Activated gamma-delta T cell treated with Interleukin-2 at 50 U/mL for 16 hours (primary cell): ENCODE measurements at places on chromosomes 16 and 17.
A peak's percentile ranks its signal among the peaks of the same experiment; 100 is the strongest.

DNA sequence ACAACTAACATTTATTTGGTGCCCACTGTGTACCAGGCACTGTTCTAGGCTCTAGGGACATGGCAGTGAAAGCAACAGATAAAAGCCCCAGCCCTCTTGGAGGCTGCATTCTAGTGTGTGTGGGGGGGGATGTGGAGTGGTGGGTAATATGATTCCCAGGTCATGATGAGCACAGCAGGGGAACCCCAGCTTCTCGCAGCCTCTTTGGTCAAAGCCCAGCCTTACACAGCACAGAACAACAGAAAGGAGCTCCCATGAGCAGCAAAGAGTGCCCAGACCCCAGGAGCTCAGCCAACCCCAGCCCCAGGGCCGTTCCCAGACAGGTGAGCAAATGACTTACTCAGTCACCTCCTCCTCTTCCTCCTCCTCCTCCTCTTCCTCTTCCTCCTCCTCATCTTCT, 21.9 kb downstream of the CNGB1 start:
- DNase-seq = no peak

DNA sequence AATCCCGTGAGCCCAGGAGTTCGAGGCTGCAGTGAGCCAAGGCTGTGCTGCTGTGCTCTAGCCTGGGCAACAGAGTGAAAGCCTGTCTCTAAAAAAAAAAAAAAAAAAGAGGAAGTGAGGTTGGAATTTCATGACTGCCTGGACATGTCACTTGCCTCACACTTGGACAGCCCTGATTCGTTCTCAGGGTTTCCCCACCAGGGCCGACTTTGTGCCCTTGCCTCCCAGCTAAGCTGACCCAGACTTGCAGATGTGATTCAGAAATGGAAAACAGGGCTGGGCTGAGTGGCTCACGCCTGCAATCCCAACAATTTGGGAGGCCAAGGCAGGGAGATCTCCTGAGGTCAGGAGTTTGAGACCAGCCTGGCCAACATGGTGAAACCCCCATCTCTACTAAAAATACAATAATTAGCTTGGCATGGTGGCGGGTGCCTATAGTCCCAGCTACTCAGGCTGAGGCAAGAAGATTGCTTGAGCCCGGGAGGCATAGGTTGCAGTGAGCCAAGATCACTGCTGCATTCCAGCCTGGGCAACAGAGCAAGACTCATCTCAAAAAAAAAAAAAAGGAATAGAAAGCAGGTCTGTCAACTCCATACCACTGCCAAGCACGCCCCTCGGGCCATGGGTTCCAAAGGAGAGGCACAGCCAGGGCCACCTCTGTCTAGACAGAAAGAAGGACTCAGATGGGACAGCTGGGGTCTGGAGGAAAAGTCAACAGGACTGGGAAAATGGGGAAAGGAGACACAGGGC, 46.9 kb downstream of the SOCS1 start:
- no peak for DNase-seq

- no peak for DNase-seq
Observed at GRCh38 chr16:15993541-15993940, 44.1 kb downstream of the ABCC1 start.

GRCh38 chr16:81797443-81797842, 18.4 kb downstream of the PLCG2 start:
- no peak for DNase-seq

DNA sequence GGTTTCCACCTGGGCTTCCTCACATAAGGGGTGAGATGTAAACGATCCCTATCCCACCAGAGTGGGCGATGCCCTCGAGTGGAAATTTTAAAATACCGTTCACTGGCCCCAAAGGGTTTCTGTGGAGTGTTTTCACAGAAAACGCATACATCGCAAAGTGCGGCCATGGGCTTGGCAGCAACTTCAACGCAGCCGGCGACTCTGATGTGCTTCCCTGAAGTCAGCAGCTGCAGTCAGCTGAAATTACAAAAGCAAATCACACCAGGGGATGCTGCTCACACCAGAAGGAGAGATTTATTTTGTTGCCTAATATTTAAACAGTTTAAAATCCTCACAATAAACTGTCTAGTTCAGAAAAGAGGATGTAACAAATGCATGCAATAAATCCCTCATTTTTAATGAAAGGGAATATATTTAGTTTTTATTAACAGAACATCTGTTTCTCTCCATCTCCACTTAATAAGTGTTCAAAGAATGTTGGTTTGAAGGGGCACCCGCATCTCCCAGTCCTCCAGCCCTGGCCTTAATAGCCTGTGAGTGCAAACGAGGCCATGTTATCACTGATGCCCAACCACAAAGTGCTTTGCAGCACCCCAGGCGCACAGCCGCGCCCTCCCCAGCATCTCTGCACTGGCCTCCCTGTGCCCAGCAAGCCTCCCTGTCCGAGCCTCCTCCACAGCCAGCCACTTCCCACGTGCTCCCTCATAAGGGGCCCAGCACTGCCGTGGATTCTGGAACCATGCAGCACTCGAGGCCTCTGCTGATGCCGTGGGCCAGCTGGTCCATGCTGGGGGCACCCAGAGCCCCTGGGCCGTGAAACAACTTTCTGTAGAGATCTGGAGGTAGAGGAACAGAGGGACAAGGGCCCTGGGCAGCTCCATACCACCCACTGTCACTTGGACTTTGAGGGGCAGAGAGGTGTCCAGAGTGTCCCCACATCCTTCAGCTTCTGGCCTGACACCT, 17.3 kb upstream of the XYLT2 start:
- no peak for DNase-seq

GRCh38 chr16:15653227-15653626, 3.2 kb downstream of the NDE1 start:
- DNase-seq = no peak

DNA sequence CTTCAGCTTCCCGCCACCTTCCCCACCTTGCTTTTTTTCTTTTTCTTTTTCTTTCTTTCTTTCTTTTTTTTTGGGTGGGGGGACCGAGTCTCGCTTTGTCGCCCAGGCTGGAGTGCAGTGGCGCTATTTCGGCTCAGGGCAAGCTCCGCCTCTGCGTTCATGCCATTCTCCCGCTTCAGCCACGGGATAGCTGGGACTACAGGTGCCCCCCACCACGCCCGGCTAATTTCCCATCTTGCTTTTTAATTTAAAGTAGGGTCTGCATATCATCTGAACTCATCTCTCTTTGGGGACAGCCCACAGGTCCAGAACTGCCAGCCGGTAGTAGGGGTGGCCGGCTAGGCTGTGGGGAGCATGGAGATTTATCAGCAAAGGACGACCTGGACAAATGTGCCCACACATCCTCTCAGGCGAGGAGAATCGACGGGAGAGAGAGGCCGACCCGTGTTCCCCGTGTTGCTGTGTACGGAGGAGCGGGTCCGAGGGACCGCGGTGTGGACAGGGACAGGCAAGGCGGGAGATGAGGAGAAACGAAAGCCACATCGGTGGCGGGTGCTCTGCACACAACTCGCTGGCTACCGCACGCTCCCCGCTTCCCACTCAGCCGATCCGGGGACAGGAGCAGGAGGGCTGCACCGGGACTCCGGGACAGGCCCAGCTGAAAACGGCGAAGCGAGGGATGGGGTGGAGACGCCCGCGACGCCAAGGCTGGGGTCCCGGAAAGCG, 2.4 kb downstream of the MT1M start:
- no peak for DNase-seq

DNA sequence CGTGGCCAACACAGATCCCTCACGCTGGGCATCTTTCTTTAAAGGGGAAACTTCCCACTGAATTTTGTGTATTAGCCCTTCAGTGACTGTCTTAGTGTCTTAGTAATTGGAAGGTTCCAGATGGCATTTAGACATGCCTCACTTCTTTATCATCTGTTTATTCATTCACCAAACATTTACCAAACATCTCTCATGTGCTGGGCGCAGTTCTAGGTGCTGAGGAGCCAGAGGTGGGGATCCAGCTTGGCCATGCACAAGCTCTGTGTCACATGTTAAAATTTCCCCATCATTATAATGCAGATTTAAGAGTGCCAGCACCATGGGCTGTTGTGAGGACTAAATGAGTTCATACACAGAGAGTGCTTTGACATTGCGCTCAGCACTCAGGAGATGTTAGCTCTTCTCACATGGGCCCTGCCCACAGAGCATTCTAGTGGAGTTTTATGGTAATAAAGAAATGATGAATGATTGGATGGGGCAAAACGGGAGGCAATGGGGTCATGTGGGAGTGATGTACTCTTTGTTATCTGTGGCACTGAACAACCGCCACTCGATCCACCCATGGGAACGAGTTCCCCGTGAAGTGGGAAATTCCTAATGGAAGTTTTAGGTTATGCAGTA, 119.7 kb downstream of the SNX29 start:
- no peak for DNase-seq

- DNase-seq = no peak
Observed at GRCh38 chr17:68734931-68735330, 133.8 kb upstream of the FAM20A start.

DNA sequence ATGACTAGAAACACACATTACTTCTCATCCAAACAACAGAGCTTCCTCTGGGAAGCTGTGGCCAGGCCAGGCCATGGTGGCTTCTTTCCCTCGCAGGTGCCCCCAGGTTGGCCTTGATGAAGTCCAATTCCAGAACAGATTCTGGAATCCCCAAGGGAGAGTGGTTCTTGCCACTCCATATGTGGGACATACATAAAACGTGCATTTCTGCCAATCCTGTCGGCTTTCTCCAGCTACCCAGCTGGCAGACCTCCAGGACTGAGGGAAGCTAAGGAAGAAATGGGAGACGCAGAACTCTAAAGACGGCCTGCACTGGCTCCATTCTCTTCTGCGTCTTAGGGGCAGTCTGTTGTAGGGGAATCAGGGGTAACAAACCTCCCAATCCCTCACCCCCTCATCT, 219.2 kb upstream of the CDH5 start:
- no peak for DNase-seq

GRCh38 chr16:24729951-24730815, 732 bp downstream of the TNRC6A start:
- DNase-seq = peak; percentile 37

DNA sequence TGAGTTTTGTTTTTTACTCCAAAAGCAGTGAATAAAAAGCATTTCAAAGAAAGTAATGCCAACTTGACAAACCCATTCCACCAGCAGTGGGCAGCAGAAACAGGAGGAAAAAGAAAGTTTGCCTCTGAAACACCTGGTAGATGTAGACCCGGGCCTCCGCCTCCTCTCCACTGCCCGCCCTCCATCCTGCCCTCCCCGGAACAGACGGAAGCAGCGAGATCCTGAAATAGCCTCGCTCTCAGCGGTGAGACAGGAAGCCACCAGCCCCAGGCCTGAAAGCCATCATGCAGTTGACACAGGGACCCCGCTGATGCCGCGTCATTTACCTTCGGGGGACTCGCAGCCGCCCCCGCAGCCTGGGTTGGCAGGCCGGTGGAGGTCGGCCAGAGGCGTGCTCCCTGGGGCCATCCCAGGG, 67.8 kb downstream of the C16orf78 start:
- peak; percentile 73 for DNase-seq

GRCh38 chr16:17654142-17654541, 183.4 kb upstream of the XYLT1 start:
- DNase-seq = no peak

GRCh38 chr17:45060382-45060796, 728 bp upstream of the NMT1 start:
- DNase-seq = no peak

DNA sequence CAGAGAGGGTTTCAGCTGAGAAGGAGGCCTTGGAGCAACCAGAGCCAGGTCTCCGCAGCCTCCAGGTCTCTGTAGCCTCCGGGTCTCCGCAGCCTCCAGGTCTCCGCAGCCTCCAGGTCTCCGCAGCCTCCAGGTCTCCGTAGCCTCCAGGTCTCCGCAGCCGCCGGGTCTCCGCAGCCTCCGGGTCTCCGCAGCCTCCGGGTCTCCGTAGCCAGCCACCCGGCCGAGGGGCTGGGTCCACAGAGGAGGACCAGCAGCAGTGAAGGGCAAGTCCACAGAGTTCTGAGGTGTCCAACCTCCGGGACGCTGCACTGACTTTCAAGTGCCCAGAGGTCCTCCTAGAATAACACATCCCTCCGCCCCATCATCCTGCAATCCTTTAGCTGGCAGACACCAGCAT, 221.0 kb downstream of the RBFOX3 start:
- no peak for DNase-seq

- DNase-seq = no peak
Observed at GRCh38 chr17:31859487-31860008, 504 bp upstream of the COPRS start.
